Effector memory CD8-positive, alpha-beta T cell (primary cell): ENCODE measurements at places on chromosomes 16 and 17.
A peak's percentile ranks its signal among the peaks of the same experiment; 100 is the strongest.

- no peak for DNase-seq
Observed at GRCh38 chr16:73434621-73435020, 386.7 kb upstream of the ZFHX3 start.

GRCh38 chr16:65280845-65281512, 159.1 kb upstream of the CDH11 start:
- no peak for DNase-seq

- DNase-seq, result no peak
Observed at GRCh38 chr17:2171702-2172076, 116.8 kb downstream of the HIC1 start.

GRCh38 chr16:11407047-11407982, 62.1 kb downstream of the RMI2 start:
- peak; percentile 75 for DNase-seq

GRCh38 chr17:41567317-41567716, 4.5 kb downstream of the KRT9 start:
- DNase-seq, result no peak

- DNase-seq, result no peak
Observed at GRCh38 chr17:33832262-33832661, 422.8 kb upstream of the CCL2 start.

DNA sequence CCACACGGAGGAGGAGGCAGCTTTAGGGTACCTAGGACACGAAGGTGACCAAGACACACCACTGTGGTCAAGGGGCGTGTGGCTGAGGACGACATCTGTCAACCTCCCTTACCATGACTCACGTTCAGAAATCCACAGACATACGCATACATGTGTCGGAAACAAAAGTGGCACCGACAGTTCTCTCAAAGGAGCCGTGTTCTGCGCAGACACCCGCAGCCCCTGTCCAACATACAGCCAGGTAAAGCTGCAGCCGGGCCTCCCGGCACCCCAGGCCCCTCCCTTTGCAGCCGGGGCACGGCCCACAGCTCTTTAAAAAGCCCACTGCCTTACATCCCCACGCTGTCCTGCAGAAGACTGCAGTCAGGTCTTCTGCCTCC, 40.5 kb upstream of the KLHDC4 start:
- DNase-seq, result no peak

DNA sequence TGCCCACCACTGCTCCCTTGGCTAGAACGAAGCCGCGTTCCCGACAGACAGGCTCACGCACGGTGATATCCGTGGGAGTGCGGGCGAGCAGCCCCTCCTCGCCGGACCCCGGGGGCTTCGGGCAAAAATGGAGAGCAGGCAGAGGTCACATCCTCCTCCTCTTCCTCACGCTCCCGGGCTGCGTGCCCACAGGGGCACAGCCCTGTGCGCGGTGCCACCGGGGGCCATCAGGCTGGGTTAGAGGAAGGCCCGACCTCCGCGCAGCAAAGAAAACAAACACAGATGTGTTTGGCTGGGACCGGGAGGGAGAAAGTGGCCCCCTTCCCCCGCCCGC, 519 bp upstream of the NTN1 start:
- DNase-seq, result no peak

DNA sequence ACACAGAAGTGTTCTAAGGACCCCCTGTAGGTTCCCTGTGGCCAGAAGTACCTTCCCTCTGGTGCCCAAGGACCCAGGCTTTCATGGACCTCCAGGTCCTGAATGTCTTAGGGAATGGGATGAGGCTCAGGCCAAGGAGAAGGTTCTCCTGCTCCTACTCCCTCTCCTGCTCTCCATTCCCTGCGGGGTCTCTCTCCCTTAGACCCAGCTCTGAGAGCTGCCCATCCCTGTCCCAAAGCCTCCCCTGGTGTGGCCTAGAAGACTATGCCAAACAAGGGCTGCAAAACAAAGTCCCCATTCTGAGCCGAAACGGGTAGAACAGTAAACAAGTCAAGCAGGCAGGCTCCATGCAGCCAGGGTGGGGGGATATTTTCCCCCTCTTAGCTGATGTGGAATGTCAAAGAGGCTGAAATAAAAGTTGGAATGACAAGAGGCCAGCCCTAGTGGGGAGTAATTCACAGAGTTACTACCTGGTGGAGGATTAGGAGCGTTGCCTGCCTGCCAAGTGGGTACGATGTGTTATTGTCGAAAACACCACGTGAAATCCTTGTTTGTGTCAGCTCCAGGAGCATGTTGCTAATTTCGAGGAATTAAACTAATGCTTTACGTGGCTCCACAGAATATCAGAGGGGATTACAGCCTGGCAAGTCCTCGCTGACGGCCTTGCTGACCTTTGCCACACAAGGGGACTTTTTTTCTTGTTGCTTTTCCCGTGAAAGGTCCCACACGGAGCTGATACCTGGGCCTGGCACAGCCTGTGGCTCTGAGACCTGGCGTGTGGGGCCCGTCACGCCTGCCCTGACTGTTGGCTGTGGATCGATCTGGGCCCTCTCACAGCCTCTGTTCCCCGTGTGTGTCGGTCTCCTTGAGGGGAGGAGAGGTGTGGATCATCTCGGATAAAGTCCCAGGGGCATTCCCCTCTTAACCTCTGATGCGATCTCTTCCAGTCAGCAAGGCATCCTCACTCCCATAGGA, 2.9 kb downstream of the WFIKKN2 start:
- DNase-seq, result no peak

- DNase-seq, result no peak
Observed at GRCh38 chr16:27756206-27756970, 206.4 kb downstream of the KATNIP start.

- no peak for DNase-seq
Observed at GRCh38 chr17:72030067-72030899, 90.5 kb upstream of the SOX9 start.

DNA sequence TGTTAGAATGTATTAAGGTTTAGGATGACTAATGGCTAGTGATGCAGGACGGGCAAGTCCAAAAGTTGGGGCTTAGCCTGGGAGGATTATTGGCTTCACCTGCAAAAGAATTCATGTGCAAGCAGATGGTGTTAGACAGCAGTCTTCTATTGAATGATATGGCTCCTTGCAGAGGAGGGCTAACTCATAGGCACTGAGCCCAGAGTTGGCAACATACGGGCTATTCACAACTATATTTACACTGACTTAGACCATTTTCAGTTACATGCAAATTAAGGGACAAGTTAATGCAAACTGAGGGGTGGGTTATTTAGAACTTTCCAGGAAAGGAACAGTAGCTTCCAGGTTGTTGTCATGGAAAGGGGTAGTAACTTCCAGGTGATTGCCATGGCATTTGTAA, 1017.1 kb upstream of the EEF2KMT start:
- no peak for DNase-seq

DNA sequence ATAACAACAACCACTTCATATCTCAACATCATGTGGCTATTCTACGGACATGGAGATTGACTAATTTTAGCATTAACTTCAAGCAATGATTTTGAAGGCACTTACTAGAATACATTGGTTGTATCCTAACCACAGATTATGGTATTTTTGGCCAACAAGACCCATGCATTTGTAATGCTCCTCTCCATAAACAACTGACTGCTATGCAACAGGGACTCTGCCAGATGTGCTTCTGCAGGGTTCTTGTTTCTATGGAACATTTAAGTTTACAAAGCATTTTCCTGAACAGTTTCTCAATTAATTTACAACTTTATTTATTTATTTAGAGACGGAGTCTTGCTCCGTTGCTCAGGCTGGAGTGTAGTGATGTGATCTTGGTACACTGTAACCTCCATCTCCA, 178.0 kb downstream of the PARN start:
- DNase-seq, result no peak

DNA sequence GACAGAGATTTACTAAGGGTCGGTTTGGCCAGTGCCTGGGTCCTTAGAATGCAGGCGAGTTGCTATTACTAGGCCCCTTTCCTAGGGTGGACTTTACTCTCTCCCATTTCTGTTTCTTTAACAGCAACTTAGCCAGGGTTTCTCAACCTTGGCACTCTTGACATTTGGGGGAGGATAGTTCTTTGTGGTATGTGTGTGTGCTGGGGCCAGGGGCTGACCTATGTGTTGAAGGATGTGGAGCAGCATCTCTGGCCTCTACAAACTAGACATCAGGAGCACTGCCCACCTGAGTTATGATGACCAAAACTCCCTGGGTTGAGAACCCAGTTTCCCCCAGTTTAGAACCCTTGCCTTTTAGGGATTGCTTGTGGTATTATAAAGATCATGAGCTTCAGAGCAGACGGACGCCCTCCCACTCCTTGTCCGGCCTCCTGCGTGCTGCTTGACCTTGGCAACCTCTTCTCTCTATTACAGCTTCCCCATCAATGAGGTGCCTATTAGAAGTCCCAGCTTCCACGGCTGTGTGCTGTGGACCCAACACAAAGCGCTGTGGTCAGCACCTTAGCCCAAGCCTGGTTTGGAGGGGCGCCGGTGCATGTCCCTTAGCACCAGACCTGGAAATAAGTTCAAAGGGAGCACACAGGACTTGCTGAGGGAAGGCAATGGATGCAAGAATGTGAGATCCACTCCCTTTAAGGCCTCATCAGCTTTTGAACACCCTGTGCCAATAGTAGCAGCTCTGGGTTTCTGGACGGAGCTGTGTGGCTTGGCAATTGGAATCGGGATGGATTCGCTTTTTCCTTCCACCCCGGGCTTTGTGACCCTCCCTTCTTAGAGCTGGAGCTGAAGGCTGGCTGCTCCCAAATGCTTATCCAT, 239.2 kb upstream of the MAF start:
- no peak for DNase-seq

- no peak for DNase-seq
Observed at GRCh38 chr17:74599023-74599399, 6.9 kb upstream of the CD300LD start.

DNA sequence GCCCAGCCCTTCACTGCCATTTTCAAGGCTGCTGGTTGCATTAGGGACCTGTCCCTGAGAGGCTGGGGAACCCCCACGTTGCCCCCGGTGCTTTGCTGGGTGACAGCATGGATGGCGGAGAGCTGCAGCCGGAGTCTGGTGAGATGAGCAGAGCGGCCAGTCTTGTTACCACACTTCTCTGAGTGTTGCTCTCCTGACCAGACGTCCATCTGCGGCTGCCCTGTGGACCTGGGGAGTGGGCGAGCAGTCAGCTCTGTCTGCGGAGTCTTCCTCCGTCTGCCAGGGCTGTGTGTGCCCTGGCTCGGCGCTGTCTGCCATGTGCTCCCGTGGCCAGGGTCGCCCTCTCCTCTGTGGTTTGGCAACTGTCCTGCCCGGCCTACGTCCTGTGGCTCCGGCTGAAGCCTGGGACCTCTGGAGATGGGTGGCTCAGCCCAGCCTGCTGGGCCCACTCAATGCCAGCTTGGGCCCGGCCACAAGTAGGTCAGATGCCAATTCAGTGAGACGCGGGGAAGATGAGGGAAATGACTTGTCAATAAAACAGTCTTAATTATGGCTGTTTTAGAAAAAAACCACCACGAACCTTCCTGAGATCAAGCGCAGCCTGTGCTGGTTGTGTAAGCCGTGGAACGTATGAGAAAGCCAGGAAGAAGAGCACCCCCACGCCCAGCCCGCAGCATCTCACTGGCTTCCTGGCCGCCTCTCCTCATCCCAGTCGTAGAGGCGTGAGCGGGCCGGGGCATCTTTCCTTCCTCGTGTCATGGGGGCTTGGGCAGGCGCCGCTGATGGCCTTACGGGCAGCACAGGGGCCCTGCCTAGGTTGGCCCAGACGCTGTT, 7.9 kb downstream of the KCTD5 start:
- no peak for DNase-seq

GRCh38 chr16:56600398-56600999, 7.9 kb upstream of the MT2A start:
- peak; percentile 36 for DNase-seq

DNA sequence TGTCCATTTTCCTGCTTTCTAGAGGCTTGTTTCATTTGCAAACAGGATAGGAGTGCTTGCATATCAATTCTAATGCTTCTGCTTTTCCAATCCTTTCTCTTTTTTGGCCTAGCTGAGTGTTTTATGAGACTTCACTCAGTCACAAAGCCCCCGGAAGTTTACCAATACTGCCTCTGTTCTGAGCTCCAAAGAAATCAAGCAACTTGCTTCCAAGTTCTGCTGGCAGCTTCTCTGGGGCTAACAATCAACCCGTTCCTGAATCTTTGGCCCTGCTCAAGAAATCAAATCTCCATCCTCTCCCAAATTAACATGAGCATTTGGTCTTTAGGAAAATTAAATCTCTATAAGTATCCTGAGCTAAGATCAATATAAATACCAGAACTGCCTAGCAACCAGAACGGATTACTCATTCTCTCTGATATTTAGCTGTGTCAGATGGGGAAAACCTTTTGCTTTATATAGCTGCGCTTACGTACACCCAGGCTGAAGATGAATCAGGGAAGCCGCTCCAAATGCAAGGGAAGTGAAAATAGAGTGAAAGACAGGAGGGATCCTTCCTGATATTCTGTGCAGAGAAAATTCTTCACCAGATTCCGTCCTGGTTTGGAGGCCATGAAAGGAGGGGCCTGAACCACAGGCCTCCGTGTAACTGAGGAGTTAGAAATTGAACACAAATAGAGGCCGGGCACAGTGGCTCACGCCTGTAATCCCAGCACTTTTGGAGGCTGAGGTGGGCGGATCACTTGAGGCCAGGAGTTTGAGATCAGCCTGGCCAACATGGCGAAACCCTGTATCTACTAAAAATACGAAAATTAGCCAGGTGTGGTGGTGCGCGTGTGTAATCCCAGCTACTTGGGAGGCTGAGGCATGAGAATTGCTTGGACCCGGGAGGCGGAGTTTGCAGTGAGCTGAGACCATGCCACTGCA, 23.3 kb upstream of the GRB2 start:
- DNase-seq, result no peak

- DNase-seq, result no peak
Observed at GRCh38 chr17:78484271-78485246, 92.6 kb downstream of the DNAH17 start.

DNA sequence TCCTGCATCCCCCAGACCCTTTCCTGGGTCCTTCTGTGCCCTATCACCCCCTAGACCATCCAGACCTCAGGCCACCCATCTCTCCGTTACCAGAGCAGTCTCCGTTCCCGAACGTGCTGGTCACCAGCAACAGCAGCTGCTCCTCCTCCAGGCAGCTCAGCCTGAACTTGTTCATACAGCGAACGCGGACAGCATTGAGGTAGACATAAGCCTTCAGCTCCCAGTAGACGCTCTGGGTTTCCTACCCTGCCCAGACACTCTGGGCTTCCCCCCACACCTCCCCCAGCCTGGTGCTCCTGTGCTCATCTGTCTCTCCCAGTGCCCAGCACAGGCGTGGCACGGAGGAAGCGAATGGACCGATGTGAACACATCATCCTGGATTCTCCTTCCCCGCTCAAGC, 41.6 kb upstream of the RNFT1 start:
- DNase-seq, result no peak

- no peak for DNase-seq
Observed at GRCh38 chr17:44952946-44953475, 5.4 kb upstream of the KIF18B start.
